ENCODE measurements at places on chromosomes 7 and 10.

DNA sequence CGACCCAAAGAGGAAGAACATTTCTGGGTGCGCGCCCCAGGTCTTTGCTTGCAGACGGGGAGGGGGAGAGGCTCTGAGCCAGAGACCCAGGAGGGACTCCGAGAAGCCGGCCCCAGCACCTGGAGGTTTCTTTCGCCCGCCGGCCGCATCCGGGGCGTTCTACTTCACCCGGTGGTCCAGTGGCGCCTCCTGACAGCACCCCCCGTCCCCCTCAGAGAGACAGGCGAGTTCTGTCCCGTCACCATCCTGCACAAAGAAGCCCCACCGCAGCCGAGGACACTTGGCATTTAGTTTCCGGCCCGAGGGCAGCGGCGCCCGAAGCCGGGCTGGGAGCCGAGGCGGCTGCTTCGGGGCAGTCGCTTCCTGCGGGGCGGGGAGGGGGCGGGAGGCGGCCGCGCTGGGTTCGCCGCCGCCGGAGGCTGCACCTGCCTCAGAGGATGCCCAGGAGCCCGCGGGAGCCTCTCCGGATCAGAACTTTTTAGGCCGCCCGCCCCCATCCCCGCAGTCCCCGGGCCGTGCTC is at the start of gene TMEM178B:
TMEM178B (plus strand) TSS at position 424 of the 521 bp plus-strand sequence.
- DNase-seq, result no peak

GRCh38 chr10:121078672-121079102 is 227.5 kb downstream of the WDR11 start:
- DNase-seq, result no peak

GRCh38 chr10:127952575-127952869 is 45.6 kb downstream of the PTPRE start:
- no peak for DNase-seq

DNA sequence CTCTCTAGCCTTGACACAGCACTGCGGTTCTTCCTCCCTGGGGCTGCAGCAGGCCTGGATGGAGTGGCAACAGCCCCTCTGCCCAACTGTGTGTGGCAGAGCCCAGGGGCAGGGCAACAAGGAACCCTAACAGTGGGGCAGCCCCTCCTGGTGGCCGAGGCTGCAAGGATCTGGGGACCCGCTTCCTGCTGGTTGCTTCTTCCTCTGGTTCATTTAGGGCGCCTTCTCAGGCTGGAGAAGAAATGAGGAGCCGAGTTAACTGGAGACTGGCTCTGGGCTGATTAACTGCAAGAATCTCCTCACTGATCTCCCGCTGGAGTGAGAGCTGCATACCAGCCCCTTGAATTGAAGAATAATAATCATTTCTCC is 80.1 kb upstream of the EMX2 start:
- DNase-seq, result no peak

DNA sequence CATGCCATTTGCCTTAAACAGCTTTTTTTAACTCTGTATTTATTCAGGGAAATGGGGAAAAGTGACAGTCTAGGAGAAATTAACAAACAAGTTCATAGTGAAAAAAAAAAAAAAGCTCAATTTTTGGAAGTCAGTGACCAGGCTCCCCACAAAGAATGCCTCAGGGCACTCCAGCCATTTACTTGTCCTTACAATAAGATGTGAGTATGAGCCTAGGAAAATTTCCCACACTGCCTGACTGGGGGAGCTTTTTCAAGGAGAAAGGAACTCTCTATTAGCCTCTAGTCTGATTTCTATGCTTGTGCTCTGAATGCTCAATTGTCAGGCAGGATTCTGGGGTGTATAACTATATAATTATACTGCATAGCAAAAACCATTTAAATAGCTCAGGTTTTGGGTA is 74.9 kb upstream of the NRBF2 start:
- no peak for DNase-seq

GRCh38 chr7:129423700-129424410 is 10.4 kb upstream of the STRIP2 start:
- DNase-seq, result no peak

DNA sequence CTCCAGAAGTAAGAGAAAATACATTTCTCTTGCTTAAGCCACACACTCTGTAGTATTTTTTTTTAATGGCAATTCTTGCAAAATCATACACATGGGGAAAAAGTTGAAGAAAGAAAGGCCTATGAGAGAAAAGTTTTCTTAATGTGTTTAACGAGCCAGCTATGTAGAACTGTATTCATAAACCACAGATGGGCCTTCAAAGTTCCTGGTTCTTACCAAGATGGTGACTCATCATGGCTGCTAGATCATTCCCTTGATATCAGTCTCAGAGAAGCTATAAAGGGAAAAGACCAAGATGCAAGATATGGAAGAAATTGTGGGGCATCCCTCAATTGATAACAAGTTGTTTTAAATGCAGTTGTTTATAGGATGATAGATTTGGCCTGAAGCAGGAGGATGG is 992.7 kb upstream of the MBL2 start:
- no peak for DNase-seq

GRCh38 chr10:49076319-49076718 is 39.0 kb downstream of the VSTM4 start:
- no peak for DNase-seq

- DNase-seq, result no peak
Measured at GRCh38 chr10:88889559-88890337, 9.7 kb downstream of the STAMBPL1 start.

DNA sequence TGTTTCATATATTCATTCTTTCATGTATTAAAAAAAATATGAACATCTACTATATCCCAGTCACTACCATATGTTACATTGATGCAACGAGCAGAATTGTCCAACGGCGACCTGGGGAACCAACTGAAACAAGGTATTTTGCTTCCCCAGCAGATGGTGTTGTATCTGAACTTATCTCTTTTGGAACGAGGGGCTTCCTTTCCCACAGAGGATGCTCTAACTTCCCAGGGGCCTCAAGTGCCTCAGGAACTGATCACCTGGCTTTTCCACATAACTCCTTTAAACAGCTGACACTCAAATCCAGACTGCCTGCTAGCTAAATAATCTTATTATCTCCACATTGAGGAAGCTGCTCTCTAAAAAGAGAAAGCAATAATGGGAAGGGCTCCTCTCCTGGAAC is 259.3 kb downstream of the HTR7 start:
- DNase-seq, result no peak

DNA sequence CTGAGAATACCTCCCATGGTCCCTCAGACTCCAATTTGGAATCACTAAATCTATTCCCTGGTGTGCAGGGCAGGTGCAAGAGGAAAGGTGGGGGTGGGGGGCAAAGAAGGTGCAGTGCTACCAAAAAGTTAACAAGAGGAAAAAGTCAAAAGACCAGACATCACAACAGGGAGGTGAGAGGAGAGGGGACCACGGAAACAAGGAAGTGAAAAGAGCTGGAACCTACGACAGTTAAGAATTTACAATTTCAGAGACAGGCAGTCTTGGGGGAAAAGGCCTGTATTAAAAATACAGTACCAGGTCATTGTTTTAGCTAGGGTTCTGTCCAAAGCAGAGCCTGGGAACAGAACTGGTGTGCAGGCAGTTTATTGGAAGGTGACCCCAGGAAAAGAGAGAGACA is 14.6 kb downstream of the ITGB1 start:
- no peak for DNase-seq

- DNase-seq, result no peak
Measured at GRCh38 chr10:123948030-123948823, 56.6 kb upstream of the CPXM2 start.

DNA sequence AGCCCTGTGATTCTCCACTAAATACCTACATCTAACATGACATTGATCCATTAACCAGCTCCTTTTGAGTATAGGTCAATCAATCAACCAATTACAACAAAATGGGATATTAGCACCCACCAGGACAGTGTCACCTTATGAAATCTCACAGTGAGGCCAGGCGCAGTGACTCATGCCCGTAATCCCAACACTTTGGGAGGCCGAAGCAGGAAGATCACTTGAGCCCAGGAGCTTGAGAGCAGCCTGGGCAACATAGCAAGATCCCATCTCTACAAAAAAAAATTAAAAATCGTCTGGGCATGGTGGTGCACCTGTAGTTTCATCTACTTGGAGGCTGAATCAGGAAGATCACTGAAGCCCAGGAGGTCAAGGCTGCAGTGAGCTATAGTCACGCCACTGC is 28.5 kb downstream of the SRRM3 start:
- DNase-seq, result no peak

DNA sequence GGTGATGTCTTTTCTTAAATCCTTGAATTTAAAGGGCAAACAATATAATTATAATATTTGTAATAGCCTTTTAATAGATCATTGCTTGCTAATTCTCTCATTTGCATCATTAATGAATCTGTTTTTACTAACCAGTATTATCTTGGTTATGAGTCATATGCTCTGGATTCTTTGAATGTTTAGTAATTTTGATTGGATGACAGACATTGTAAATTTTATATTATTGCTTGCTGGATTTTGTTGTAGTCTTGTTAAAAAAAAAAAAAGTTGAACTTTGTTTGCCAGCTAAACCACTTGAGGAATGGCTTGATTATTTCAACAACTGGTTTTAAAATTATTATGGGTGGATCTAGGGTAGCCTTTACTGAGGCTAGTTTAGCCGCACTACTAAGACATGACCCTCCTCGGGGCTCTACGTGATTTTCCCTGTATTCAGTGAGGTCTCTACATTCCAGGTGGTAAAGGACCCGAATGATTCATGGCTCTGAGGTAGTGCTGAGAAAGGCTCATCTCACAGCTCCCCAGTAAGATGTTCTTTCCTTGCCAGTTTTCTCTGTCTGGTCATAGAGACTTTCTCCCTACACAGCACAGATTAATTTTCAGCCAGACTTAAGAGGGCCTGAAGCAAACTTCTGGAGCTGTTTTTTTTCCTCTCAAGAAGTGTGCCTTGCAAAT is 8.5 kb downstream of the C10orf90 start:
- DNase-seq, result no peak

GRCh38 chr7:111986601-111987000 is 219.6 kb downstream of the DOCK4 start:
- no peak for DNase-seq

- no peak for DNase-seq
Measured at GRCh38 chr10:4820804-4821401, 5.1 kb upstream of the AKR1E2 start.

GRCh38 chr10:46293832-46294640 is 7.2 kb downstream of the ANTXRL start:
- no peak for DNase-seq

DNA sequence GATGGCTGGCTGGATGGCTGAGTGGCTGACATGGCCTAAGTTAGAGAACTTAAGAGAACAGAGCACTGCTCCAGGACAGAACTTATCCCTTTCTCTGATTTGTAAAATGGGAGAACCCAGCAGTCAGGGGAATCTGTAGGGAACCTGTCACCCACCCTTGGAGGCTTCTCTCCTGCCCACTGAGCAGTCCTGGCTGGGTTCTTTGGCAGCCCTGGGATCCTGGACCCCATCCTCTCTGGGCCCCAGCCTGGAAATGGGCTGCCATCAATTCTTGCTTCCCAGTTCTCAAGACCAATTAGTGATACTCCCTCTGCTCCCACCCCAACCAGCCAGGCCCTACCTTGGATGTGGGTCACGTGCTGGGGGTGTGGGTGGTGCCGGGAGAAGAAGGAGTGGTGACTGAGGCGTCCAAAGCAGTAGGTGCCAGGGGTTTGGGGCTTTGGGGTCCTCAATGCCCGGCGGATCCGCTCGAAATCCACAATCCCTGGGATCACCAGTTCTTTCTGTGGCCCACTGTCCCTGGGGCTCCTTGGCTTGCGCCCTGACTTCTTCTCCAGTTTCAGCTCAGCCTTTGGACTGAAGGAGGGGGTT is 3.6 kb downstream of the TBATA start:
- no peak for DNase-seq

DNA sequence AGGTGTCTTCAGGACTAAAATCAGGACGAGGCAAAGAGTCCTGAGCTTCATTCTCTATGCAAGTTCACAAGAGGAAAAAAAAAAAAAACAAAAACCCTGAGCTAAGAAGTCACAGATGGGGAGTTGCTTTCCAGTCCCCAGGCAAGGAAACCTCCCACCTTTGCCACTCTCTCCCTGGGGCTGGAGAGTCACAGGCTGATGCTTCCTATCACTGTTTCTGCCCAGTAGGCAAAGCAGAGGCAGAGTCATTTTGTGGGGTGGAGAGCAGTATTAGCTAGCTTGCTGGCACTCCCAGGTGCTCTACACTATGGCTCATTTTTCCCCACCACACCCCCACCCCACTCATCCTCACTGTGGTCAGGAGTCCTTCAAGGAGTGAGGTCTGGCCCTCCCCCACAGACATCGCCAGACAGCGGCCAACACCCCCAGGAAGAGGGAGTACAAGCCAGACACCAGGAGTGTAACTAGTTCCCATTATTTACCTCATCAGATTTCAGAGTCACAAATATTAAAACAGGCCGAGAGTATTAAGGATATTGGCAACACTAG is 34.6 kb upstream of the UNC5B start:
- no peak for DNase-seq

DNA sequence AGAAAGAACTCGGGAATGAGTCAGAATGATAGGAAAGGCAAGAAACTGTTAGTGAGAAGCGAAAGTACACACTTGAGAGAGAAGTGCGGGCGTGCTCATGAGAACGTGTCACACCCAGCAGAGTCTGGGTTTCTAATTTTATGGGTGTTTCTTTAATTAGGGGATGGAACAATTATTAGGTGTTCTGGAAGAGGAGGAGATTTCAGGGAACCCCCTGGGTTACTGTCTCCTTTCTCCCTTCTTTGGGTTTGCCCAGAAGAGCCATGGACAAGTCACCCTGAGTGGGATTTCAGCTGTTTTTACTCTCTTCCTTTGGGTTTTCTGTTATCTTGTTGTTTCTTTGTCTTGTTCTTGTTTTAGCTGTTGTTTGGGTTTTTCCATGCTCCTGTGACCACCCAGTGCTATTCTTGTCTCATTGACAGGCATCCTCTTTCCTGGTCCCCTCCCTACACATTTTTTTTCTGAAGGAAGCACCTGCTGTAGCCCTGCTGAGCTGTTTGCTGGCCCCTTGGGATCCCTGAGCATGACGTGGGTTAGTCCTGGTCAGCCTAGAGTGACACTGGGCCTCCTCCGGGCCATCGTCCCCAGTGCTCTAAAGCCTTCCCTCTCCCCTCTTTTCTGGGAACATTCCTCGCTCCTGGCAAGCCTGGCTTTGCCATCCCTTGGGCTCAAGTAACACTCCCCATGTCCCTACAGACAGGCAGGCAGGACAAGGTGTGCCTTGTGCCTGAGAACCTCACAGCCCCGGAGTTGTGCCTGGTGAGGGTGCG is 3.5 kb downstream of the SH2D4B start:
- no peak for DNase-seq

DNA sequence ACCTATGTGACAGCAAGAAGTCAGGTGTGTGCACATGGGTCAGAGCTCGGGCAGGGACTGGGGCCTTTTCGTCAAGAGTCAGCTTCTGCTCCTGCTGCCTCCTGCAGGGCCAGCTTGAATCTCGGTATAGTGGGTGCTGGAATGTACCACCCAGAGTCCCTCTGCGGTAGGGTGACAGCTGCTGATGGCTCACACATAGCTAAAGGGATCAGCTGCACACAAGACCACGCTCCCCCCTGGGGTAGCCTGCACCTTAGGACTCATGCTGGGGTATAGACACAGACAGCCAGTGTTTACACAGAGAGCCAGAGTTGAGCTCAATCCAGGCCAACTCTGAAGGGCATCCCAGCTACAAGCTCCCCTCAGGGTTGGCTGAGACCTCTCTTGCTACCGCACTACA is 14.0 kb upstream of the COL13A1 start:
- no peak for DNase-seq

GRCh38 chr7:917255-918117 is 37.0 kb downstream of the ADAP1 start:
- DNase-seq, result no peak
